ENCODE measurements at places on chromosomes 6 and 20. TPM values are rescaled to one million over a fixed set of nuclear protein-coding genes. Genes with fewer than 3 reads are reported as not detected.

DNA sequence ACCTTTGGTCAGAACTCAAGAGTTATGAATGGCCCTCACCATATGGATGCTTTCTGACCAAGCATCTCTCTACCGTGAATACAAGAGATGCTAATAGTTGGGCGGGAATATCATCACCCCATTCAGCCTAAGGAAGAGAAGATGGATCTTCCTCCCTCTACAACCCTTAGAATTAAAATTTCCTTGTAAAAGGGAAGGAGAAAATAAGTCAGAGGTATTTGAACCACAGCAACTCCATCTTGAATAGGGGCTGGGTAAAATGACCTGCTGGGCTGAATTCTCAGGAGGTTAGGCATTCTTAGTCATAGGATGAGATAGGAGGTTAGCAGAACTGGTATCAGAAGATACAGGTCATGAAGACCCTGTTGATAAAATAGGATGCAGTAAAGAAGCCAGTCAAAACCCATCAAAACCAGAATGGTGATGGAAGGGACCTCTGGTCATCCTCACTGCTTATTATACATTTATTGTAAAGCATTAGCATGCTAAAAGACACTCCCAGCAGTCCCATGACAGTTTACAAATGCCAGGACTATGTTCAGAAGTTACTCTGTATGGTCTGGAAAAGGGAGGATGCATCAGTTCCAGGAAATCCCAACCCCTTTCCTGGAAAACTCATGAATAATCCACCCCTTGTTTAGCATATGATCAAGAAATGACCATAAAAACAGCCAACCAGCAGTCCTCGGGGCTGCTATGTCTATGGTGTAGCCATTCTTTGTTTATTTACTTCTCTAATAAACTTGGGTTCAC, 101.2 kb downstream of the DTNBP1 start:
- no peaks in the 10 kb centered on the region for H3K36me3 ChIP-seq
- H3K4me3 ChIP-seq: no peak overlapping the region
- H3K27ac ChIP-seq: no peak overlapping the region
- no peaks in the 10 kb centered on the region for H3K4me1 ChIP-seq
- H3K27me3 ChIP-seq: no peaks in the 10 kb centered on the region

DNA sequence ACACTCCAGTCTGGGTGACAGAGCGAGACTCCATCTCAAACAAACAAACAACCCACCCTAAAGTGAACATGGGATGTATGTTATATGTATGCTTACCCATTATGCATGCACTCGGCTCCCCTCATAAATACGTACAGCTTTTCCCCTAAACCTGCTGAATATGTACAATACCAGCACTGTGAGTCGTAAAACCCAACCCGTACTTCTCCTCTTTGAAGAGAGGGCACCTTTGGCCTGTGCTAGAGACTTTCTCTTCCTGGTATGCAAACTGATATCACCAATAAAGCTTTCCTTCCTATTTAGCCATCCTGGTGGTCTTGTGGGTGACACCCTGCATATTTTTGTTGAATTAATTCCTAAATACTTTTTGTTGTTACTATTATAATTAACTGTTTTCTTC, 51.3 kb downstream of the VSTM2L start:
- no peak overlapping the region for H3K4me3 ChIP-seq
- no peaks in the 10 kb centered on the region for H3K4me1 ChIP-seq
- peaks cover 4% of the 10 kb centered on the region for H3K27me3 ChIP-seq
- no peaks in the 10 kb centered on the region for H3K36me3 ChIP-seq

DNA sequence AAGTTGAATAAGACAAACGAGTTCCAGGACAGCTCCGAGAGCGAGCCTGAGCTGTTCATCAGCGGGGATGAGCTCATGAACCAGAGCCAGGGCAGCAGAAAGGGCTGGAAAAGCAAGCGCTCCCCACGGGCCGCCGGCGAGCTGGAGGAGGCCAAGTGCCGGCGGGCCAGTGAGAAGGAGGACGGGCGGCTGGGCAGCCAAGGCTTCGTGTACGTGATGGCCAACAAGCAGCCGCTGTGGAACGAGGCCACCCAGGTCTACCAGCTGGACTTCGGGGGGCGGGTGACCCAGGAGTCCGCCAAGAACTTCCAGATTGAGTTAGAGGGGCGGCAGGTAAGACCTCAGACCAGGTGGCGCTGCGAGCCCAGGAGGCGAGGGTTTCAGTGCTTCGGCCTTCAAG, 56.0 kb upstream of the TMEM181 start:
- no peak for DNase-seq
- no peak overlapping the region for H3K4me3 ChIP-seq
- no peak overlapping the region for H3K27ac ChIP-seq
- peaks cover 45% of the 10 kb centered on the region for H3K36me3 ChIP-seq

SGK2 gene
- polyA plus RNA-seq: 1.2 TPM

- H3K27ac ChIP-seq: no peak overlapping the region
- no peaks in the 10 kb centered on the region for H3K36me3 ChIP-seq
- no peak overlapping the region for H3K4me3 ChIP-seq
- DNase-seq: no peak
These were observed 426.0 kb downstream of the KIF16B start for GRCh38 chr20:16147216-16147615.

VPS16 gene
- 93.3 TPM for polyA plus RNA-seq

SEMG1 gene
- 0.78 TPM for polyA plus RNA-seq

DNA sequence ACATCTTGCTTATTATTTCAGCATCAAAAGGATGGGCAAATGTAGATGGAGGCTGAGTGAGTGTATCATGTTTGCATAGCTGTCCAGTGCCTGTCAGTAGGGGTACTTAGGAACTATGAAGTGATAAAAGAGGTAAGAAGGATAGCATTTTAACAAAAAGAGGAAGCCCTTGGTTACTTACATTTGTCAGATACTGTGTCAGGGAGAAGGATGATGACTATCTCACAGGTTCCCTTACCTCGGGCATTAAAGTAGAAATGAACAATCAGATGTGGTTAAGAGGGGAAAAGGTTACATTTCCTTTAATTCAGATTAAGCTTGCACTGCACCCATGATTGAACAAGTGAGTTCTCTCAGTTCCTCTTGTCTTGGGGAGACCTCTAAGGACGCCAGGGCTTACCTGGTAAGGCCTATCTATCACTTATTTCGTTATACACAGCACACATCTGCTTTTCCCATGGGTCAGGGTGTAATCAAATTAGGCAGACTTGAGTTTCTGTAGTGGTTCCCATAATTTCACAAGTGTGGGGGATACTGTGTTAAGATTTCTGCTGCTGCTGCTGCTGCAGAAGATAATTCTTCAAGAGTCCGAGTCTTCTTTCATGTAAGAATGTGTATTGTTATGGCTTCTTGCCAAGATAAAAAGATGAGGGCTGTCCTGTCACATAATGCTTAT, 4.5 kb downstream of the FOXO3 start:
- peak overlapping the region; percentile 52 for H3K27ac ChIP-seq
- H3K4me1 ChIP-seq: peaks cover 40% of the 10 kb centered on the region
- no peak for DNase-seq
- peaks cover 23% of the 10 kb centered on the region for H3K36me3 ChIP-seq

PHACTR1 gene
- polyA plus RNA-seq: 6.3 TPM

LY6G5C gene
- 9.1 TPM for polyA plus RNA-seq

DNA sequence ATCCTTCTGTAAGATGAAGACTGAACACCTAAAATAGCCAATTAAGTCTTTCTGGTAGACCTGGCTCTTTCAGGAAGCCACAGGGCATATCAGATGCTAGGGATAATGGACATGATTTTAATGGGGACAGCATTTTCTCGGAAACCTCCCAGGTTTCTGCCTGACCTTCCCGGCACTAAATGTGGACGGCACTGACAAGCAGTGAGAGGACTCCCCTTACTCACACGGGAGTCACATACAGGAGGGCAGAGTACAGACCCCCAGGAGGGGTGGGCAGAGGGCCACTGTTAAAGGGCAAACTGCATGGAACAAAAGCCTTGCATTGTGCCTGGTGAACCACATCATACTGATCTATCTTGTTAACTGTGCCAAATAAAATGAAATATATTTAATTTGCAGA, 19.9 kb downstream of the PSMG4 start:
- no peaks in the 10 kb centered on the region for H3K27me3 ChIP-seq
- peaks cover 18% of the 10 kb centered on the region for H3K36me3 ChIP-seq
- no peak overlapping the region for H3K27ac ChIP-seq
- no peak overlapping the region for H3K4me3 ChIP-seq
- H3K4me1 ChIP-seq: no peaks in the 10 kb centered on the region
- DNase-seq: no peak

GRCh38 chr6:134063966-134064445, 11.6 kb upstream of the SLC2A12 start:
- H3K36me3 ChIP-seq: no peaks in the 10 kb centered on the region
- no peaks in the 10 kb centered on the region for H3K27me3 ChIP-seq
- DNase-seq: peak; percentile 84
- no peaks in the 10 kb centered on the region for H3K4me1 ChIP-seq
- H3K4me3 ChIP-seq: no peak overlapping the region
- H3K27ac ChIP-seq: no peak overlapping the region

DNA sequence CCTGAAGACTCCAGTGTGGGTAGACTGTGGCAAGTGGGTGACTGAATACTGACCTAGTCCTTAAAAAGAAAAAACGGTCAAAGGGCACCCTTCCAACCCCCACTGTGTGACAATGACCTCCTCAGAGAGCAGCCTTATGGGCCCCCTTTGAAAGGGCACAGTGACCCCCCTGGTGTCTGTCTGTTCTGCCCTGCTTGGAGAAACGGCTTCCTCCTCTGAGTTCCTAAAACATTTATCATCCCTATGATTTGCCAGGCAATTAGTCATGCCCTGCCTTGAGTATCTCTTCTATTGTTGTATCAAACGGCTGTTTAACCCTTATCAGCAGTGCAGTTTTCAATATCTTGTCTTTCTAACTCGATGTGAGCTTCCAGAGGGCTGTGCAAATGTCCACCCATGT, 21.0 kb upstream of the STX16 start:
- no peaks in the 10 kb centered on the region for H3K36me3 ChIP-seq
- H3K4me3 ChIP-seq: no peak overlapping the region
- no peak overlapping the region for H3K27ac ChIP-seq

DNA sequence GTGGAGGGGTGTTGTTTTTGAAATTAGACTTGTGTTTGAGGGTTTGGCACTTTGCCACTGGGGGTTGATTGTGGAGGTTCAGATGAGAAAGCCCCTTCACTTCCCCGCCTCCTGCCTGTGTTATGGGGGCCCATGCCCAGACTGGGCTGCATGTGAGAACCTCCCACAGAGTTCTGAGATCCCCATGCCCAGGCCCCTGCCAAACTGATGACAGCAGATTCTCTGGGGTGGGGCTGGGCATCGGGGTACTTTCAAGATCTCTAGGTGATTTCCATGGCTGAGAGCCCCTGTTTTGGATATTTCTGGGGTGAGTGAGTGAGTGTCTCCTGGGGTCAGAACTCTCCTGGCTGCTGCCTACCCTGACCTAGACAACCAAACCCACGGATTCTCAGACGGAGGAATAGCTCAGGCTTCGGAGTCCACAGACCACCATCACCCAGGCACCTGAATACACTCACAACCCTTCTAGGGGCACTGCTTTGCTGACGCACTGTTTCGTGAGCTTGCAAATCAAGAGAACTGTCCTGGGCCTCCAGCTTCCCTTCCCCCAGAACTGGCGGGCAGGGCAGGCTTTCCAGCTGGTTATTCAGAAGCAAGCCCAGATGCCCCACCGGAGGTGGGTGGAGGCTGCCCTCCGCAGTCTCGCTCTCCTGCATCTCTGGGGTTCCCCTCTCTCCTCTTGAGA, 6.3 kb downstream of the BCAS1 start:
- no peak overlapping the region for H3K27ac ChIP-seq
- no peaks in the 10 kb centered on the region for H3K36me3 ChIP-seq
- no peaks in the 10 kb centered on the region for H3K27me3 ChIP-seq
- H3K4me1 ChIP-seq: no peaks in the 10 kb centered on the region

GRCh38 chr20:52481443-52481842, 289.9 kb upstream of the ZFP64 start:
- no peaks in the 10 kb centered on the region for H3K36me3 ChIP-seq
- DNase-seq: no peak
- H3K27me3 ChIP-seq: no peaks in the 10 kb centered on the region

DNA sequence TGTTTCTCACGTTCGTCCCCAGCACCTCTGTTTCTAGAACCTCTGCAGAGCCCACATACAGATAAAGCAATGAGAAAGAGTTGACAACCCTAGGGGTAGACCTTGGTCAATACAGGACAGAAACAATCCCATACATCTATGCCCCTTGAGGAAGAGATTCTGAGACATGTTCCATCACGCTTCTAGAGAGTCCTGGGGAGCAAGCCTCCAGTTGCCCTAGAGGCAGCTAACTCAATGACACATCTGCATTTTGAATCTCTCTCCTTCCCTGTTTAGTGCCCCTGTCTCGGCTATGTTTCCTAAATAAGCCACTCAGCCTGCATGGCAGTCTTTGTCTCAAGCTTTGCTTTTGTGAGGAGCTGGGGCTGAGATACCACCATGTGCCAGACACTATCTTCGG, 435.3 kb downstream of the CD83 start:
- H3K27me3 ChIP-seq: no peaks in the 10 kb centered on the region
- no peaks in the 10 kb centered on the region for H3K36me3 ChIP-seq

GRCh38 chr20:38184101-38184500, 19.0 kb upstream of the TGM2 start:
- DNase-seq: no peak
- H3K36me3 ChIP-seq: no peaks in the 10 kb centered on the region
- H3K27ac ChIP-seq: no peak overlapping the region
- H3K27me3 ChIP-seq: no peaks in the 10 kb centered on the region
- H3K4me3 ChIP-seq: no peak overlapping the region

GRCh38 chr6:126199466-126199865, 140.4 kb upstream of the CENPW start:
- H3K27ac ChIP-seq: no peak overlapping the region
- no peaks in the 10 kb centered on the region for H3K4me1 ChIP-seq
- no peaks in the 10 kb centered on the region for H3K27me3 ChIP-seq
- no peaks in the 10 kb centered on the region for H3K36me3 ChIP-seq
- no peak for DNase-seq
